ENCODE measurements at places on chromosomes 2 and 18.

DNA sequence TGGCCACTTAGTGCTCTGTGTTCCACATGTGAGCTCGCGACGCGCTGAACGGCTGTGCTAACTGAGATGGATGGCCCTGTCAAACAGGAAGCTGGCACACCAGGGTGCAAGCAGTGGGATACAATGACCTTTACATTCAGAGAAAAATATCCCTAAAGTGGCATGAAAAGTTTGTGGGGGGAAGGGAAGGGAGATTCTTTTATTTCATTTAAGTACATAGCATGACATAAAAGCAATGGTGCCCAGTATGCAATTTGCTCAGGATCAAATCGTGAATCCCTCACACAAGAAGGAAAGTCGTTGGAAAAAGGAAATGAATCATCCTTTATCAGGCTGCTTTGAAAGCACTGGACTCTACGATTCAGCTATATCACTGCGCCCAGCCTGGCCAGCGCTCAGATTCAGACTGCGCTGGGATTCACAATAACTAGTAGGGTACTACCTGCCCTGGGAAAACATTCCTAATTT, 26.0 kb downstream of the SATB2 start:
- DNase-seq = peak; percentile 61

DNA sequence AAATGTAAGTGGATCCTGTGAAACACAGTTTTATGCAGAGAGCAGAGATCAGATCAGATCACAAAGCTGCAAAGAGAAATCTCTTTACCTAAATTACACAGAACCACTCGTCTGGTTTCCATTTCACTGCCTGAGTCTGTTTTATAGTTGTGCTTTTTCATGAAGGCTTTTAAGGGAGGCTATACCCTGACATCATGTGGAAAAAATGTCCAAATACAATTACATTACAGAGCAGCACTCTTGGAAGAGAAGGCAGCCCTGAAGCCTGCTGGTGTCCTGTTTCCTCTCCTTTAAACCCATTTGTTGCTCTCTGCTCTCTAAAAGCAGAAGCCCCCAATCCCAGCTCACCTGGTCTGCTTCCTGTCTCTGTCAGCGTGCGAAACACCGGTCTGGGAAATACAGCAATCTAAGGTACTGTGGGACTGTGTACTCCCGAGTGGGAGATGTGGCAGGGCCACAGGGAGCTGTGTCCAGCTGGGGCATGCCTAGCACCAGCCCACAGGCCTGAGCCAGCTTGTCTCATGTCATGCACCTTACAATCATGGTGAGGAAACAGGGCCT, 24.8 kb upstream of the ZFP36L2 start:
- DNase-seq = no peak

DNA sequence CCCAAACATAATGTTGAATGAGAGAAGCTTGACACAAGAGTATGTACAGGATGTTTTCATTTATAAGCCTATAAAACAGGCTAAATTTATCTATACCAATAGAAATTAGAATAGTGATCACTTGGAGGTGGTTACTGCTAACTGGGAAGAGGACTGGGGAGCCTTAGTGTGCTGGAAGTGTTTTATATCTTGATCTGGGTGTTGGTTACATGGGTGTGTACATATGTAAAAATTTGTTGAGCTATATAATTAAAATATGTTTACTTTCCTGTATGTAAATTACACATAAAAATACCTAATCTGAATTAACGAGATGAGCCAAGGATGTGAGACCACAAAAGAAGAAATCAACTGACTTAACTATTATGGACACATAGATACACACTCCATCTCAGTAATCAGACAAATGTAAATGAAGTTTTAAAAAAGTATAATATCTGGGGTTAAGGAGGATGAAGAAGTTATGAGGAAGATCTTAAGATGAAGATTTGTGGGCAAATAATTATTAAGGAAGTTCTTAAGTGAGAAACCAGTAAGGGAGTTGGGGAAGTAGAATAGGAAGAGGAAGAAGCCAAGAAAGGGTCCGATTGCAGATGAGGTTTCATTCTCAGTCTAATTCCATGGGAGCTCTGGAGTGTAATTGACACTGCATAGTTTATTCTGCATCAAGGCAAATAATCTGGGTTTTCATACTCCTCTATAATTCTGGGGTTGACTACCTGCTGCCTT, 32.3 kb upstream of the NABP1 start:
- no peak for DNase-seq

DNA sequence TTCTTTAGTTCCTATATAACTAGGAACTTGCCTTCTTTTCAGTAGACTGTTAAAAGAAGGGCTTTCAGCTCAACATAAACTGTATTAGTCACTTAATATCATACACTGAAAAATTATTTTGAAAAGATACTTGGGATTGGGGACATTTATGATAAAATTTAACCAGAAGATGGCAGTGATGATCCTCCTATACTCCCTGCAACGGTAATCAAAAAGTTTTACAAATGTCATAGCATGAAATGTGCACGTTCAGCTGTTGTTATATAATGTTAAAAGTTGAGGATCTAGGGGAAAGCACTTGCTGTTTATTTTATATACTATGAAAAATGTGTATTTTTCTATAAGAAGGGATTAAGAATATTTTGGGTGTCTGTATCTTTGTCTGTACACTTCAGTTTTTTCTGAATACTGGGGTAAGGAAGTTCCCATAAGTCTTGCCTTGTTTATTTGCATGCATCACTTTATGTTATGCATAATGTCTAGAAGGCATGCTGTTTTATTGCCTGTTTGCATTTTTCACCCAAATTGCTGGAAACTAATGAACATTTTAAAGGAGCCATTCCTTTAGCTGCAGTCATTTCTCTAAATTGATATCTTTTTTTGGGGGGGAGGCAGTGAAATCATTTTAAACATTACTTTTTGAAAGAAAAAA, 19.0 kb downstream of the DYNC1I2 start:
- no peak for DNase-seq

DNA sequence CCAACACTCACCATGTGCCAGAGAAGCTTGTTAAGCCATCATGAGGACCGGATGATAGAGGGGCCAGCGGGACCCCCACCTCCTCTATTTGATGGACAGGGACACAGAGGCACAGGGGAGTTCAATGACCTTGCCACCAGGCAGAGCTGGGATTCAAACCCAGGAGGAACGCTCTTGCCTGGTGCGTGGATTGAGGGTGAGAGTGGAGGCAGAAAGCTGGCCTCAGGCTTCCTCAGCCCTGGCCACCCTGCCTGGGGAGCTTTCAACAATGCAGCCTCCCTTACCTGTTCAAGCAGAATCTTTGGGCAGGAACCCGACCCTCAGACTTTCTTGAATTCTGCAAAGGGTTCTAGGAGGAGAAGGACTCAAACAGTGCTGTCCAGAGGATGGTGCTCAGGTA, 39.9 kb upstream of the MAL start:
- no peak for DNase-seq

GRCh38 chr18:45061359-45061758, 380.7 kb downstream of the SETBP1 start:
- DNase-seq = no peak

DNA sequence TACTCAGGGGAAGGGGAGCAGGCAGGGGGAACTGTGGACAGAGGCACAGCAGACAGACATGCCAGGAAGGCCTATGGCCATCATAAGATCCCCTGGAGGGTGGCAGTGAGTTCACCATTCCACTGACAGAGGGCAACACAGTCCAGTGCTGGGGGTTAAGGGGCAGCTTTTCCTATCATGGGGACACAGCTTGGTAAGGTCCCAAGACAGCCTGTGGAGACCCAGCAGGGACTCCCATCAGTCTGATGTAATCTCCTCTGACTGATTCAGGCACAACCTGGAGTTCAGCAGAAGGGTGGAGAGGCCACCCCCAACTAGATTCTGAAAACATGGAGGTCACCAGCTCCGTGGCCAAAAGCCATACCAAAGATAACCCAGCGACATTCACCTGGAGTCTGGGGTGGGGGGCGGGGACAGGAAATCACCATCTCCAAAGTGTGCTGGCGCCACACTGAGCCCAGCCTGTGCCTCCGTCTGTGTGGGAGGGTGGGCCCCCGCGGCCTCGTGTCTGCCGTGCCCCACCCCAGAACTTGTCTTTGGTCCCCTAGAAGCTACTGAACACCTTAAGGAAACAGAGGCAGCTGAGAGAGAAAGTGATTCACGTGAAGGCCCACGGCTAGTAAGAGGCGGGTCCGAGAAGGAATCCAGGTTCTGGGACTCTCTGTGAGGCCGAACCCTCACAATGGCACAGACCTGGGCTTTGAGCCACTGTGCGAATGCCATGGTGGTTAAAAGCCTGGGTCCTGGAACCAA, 28.6 kb downstream of the DNMT3A start:
- no peak for DNase-seq

DNA sequence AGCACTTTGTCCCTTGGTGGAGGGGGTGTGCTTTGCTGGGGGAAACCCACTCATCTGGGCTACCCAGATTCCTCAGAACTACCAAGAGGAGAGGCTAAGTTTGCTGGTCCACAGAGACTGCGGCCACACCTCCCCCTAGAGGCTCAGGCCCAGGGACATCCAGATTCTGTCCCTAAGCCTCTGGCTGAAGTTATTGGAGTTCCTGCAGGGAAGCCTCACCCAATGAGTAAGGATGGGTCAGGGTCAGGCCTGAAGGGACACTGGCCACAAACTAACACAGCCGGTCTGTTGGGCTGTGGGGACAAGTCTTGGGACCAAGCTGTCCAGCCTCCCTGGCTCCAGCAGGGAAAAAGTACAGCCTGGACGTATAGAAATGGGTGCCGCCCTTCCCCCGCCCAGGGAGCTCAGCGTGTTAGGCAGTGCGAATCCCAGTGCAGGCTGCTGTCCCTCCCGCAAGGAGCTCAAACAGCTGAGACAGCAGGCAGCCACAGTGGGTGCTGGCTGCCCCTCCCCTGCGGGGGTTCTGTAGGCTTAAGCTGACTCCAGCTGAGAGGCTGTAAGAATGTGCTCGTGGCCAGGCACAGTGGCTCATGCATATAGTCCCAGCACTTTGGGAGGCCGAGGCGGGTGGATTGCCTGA, 86.9 kb upstream of the ARL5A start:
- no peak for DNase-seq

GRCh38 chr2:201057087-201057521, 14.4 kb downstream of the HYCC2 start:
- no peak for DNase-seq

- DNase-seq = no peak
These were observed 73.9 kb downstream of the LBH start for GRCh38 chr2:30305235-30305634.

DNA sequence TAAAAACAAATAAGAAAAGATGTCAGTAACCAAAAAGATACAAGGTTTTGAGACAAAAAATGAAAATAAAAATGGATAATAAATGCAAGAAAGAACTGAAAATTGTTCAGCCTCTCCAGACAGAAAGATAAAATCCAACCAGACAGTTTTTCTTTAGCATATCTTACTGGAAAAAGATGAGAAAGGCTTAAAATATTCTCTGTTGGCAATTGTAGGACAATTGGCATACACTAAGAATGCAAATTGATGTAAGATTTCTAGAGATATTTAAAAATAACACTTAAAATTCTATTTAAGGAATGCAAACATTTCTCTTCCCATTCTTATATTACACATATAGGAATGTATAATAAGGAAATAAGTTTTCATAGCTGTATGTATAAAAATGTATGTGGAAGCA, 590.6 kb downstream of the DSC3 start:
- no peak for DNase-seq

DNA sequence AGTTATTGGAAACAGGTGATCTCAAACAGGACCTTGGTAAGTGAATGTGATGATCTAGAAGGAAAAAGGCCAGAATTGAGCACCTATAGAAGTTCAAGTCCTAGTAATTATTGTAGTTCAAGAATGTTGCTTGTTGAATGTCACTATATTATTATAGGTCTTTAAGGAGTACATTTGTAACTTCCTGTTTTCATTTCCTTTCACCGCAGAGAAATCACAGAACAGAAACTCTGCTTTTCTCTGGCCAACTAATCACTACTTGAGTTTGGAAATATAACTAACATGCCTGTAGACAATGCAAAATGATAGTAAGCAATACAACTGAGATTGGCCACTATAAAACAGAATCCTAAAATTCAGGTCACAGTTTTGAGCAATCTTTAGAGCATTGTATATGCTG, 61.8 kb upstream of the EFEMP1 start:
- DNase-seq = no peak

- no peak for DNase-seq
These were observed at the start of gene ITGB6 for GRCh38 chr2:160199683-160200389. Gene ITGB6 (minus strand): TSS chr2:160200272. CDS start chr2:160200063, 209 bp downstream.

GRCh38 chr2:201298462-201299052, 38.2 kb downstream of the CASP8 start:
- DNase-seq = no peak

Data from H9 (cell line).